Activated naive CD4-positive, alpha-beta T cell treated with anti-CD3 and anti-CD28 coated beads, Interleukin-2, amount 10 ng/mL, durations not matched to agents 5 hours and 36 hours (primary cell): ENCODE measurements at places on chromosomes 16 and 17. TPM values are rescaled to one million over a fixed set of nuclear protein-coding genes. Genes with fewer than 3 reads are reported as not detected.

The HSD17B2 gene
- not detected for total RNA-seq

The MT1B gene
- not detected for total RNA-seq

The GCGR gene
- not detected for total RNA-seq

The OR2C1 gene
- not detected for total RNA-seq

The GP2 gene
- not detected for total RNA-seq

The DRC7 gene
- not detected for total RNA-seq

The PRSS33 gene
- not detected for total RNA-seq

The ZNF48 gene
- 14.3 TPM for total RNA-seq
